ENCODE measurements at places on chromosomes 2 and 18.

- no peak for DNase-seq
These were observed 6.6 kb downstream of the RPS7 start for GRCh38 chr2:3581367-3582262.

DNA sequence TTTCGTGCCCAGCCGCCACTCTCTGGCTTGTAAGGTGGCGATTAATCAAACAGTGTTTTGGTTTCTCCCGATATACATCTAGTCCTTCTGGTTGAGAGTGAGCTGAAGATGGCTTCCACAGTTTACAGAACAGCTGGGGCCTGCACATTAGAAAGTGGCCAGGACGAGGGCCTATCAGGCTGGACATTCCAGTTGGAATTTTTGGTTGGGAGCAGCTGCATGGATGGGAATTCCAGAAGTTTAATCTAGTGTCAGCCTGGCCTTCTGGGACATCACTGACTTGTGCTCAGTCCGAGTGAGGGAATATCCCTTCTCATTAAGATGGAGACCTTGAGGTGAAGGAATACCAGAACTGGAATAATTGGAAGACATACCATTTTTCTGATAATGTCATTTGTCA, 118.1 kb upstream of the SIX2 start:
- DNase-seq, result no peak

GRCh38 chr2:142880279-142880678, 2.8 kb downstream of the KYNU start:
- DNase-seq, result no peak

DNA sequence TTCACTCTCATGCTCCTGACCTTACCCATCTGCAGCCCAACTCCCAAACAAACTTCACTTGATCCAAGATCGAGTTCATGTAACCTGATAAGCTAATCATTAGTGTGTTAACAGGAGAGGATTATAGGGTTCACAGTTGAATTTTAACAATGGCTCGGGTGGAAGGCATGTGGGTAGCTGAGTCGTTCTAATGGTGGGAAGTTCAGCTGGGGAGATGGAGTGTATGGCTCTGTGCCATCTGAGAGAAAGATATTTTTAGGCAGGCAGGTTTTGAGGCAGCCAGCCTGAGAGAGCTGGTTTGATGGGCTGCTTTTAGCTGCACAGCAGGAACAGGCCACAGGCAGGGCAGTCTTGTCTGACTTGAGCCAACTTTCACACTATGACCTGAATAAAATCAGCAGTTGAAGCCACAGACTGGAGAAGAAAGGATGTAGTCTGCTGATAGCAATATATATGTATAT, 17.7 kb upstream of the NFE2L2 start:
- DNase-seq, result peak; percentile 33

GRCh38 chr2:57536535-57537231, 509.9 kb upstream of the VRK2 start:
- DNase-seq, result no peak

DNA sequence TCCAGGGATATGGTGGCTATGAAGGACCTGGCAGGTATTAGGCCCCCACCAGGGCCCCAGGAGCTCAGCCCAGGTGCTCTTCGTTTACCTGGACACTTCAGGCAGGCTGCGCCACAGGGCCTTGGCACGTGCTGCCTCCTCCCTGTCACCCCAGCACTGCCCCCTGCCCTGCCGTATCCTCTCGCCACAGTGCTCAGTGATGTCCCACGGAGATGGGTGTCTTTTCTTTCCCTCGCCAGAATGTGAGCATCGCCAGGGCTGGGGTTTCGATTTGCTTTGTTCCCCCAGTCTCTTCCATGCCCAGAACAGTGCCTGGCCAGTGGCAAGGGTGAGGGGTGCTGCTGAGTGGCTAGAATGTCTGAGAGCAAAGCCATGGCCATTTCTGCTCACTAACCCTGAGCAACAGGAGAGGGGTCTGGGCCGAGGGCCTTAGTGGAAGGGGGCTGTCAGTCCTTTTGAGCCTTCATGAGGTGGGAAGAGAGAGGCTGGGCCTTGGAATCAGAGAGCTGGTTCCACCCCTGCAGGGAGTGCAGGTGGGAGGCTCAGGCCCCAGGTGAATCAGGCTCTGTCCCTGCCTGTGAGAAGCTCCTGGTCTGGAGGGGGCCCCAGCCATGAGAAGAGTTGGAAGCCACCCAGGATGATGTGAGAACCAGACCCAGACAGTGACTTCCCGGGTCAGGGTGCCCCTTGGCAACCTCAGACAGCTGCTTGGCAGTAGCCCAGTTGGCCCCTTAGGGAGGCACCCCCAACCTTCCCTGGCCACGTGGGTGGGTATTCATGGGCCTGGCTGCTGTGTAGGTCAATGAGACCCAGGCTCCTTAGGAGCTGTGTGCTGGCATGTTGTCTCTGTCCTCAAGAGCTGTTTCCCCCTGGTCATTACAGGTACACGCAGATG, 129.9 kb upstream of the HS6ST1 start:
- DNase-seq, result no peak

DNA sequence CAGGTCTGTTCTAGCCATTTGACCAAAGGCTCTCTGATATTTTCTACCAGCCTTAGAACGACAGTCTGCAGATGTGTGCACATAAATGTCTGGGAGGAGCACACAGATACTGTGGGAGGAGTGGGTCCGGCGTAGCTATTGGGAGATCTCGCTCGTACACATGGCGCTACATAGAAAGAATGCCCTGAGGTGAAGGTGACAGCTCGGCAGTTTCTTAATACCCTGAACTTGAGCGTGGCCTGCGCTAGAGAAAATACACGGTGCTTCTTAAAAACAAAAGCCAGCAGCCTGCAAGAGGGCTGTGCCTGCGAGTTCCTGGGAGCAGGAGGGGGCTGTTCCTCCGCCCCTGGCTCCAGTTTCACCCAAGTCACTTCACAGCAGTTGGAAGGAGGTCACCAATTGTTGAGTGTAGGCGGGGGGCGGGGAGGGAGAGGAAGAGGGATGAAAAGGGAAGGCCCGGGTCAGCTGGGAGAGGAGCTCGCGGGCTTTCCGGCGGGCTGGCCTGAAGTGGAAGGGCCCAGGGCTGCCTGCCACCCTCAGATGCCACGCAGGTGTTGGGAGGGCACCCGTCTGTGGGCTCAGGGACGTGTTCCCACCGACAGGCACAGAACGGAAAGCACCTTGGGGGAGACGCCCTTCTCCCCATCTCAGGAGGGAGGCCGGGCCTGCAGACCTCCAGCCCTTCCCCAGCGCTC, 124.7 kb upstream of the ZNF516 start:
- no peak for DNase-seq
